Stimulated activated CD4-positive, alpha-beta T cell treated with anti-CD3 and anti-CD28 coated beads, Interleukin-2, amount 100 ng/mL, for 48 hours (primary cell): ENCODE measurements at places on chromosomes 2 and 18.

DNA sequence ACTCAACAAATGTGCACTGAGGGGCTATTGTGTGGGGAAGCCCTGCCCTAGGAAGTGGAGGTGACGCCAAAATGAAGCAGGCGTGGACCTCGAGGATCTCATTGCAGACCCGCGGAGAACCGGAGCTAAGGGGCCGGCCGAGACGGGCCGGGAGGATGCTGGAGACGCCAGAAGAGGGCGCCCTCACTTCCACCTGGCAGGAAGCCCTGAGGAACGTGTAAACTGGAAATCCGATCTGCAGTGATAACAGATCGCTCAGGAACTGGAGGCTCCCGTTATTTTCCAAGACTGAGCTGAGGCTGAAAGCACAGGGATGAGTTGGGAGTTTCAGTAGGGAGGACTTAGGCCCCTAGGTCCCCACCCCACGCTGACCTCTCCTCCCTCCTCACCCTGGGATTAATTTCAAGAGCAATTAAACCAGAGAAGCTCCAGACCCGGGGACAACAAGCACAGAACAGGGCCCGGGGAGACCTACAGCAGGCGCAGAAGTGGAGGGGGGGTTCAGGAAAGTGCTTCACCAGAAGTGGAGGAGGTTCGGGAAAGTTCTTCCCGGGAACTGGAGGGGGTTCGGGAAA is 7.7 kb upstream of the COL6A3 start:
- DNase-seq = peak; percentile 86

GRCh38 chr2:33307659-33308270 is 168.7 kb upstream of the RASGRP3 start:
- DNase-seq = no peak

GRCh38 chr2:99524056-99524455 is 34.2 kb upstream of the REV1 start:
- no peak for DNase-seq

DNA sequence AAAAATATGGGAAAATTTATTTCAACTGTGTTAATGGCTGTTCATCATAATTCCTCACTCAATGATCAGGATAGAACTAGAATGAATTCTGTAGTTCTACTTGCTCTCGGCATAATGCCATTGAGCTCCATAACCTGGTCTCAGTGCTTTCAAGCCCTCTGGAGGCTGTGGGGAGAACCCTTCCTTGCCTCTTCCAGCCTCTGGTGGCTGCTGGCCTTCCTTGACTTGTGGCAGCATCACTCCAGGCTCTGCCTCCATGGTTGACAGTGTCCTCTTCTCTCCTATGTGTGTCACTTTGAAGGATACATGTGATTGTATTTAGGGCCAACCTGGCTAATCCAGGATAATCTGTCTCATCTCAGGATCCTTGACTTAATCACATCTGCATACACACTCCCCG is 26.9 kb upstream of the CABYR start:
- DNase-seq = no peak

DNA sequence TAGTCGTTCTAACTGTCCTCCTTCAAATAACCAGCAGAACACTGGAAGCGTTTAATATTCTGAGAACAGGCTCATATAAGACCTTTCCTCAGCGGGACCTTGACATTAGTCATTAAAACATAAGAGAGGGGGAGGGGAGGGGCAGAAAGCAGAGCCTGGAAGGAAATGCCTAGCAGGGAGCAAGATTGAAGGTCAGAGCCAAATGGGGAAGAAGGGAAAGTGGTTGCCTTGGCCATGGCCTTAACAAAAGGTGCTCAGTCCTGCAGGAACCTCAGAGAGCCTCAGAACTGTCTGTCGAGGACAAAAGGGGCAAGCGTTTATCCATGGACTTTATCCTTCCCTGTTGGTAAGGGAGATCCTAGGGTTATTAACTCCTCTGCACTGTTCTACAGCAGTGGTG is 856 bp upstream of the PLA2R1 start:
- no peak for DNase-seq

DNA sequence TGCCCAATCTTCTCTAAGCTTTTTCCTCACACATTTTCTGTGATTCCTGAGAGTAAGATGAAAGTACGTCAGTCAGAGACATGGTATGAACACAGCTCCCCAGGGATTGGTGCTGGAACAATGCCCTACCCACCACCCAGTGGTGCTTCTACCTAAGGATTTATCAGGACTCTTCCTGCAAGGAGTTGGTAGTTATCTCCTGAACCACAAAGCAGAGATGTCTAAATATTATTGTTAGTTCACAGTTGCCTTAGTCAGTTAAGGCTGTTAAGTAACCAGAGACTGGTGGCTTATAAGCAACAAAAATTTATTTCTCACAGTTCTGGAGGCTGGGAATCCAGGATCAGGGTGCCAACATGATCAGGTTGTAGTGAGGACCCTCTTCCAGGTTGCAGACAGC is 60.3 kb upstream of the CCDC85A start:
- no peak for DNase-seq

DNA sequence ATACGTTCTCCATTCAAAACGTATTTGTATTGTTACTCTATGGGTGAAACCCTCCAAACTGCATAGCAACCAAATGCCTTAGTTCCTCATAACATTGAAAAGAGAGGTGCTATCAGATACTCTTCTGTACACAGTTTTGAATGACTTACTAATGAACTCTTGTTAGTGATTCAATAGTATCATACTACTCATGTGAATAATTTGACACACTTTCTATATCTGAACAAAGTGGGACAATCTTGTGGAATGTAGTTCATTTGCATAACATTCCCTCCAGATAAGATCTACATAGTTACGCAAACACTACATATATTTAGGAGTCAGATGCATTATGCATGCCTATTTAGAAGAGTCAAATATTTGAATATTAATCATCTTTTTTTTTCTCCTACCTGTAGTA is 232.0 kb upstream of the NRXN1 start:
- no peak for DNase-seq

GRCh38 chr2:238603596-238603995 is 176.9 kb downstream of the ASB1 start:
- DNase-seq = no peak

DNA sequence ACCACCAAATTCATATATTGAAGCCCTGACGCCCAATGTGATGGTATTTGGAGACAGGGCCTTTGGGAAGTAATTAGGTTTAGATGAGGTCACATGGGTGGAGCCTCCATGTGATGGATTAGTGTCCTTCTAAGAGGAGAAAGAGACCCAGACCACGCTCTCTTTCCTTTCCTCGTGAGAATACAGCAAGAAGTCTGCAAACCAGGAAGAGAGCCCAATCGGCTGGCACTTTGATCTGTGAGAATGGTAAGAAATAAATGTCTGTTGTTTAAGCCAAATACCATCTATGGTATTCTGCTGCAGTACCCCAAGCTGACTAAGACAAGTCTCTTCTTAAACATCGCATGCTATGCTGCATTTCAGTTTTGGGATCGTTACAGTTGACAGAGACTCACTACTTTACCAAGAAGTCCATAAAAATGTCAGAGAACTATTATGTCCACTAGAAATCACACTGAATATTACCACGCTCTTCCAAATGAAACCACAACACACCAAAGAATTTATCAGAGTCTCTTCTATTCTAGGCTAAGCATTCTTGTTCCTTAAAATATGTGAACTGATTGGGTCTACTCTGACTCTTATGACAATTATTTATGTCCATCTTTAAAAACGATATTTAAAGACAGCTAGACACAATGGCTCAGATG is 48.5 kb downstream of the LPIN2 start:
- DNase-seq = no peak

- DNase-seq = no peak
These were observed 19.4 kb upstream of the SP5 start for GRCh38 chr2:170695521-170696410.

GRCh38 chr2:2291500-2292260 is 39.4 kb downstream of the MYT1L start:
- no peak for DNase-seq

DNA sequence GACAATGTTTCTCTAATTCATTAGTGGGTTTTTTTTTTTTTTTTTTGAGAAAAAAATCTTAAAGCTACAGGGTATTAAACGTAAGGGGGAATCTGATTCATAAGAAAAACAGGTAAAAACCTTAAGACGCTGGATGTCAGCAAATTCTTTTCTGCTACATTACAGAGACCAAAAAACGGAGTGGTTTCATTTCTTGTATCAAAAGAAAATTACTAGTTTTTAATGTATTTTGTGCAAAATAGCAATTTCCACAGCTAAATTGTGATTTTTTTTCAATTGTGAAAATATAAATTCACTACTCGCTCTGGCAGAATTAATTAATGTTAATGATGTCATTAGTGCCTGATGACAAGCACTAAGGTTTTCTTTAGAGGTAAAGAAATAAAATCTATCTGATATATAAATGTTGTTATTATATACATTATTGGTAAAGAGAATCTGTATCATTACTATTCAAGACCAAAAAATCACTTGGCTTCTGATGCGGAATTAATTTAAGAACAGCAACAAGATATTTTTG is 9.9 kb downstream of the OTX1 start:
- DNase-seq = no peak

GRCh38 chr2:219662566-219662965 is 35.1 kb downstream of the SLC4A3 start:
- DNase-seq = no peak

DNA sequence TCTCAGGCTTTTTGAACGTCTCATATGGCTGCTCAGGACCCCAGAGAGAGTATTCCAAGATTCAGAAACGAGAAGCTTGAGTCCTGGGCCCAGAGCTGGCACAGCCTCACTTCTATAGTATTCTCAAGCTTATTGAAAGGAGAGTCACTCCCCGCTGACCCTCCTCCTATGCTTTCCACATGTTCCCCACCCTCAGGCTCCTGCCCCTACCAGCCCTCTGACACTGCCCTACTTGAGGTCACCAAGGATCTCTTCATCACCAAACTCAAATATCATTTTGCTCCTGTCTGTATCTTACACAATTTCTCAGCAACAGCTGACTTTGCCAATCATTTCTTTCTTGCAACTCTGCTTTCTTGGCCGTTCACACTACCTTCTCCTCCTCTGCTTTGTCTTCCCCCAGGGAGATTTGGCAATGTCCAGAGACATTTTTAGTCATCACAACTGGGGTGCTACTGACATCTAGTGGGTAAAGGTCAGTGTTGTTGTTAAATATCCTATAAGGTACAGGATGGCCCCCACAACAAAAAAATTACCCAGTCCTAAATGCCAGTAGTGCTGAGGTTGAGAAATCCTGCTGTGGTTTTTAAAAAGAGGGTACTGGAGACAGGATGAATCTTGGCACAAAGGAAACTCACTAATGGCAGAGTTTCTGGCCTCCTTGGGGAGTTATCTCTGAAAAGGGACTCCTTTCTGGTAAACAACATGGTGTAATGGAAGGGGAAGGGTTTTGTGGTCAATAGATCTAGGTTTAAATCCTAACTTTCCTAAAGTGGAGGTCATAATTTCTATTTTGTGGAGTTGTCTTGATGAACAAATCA is 26.9 kb upstream of the INSIG2 start:
- no peak for DNase-seq

GRCh38 chr2:181348107-181348837 is 108.9 kb upstream of the ITGA4 start:
- DNase-seq = no peak

GRCh38 chr2:127649100-127649611 is 3.2 kb downstream of the GPR17 start:
- DNase-seq = no peak

DNA sequence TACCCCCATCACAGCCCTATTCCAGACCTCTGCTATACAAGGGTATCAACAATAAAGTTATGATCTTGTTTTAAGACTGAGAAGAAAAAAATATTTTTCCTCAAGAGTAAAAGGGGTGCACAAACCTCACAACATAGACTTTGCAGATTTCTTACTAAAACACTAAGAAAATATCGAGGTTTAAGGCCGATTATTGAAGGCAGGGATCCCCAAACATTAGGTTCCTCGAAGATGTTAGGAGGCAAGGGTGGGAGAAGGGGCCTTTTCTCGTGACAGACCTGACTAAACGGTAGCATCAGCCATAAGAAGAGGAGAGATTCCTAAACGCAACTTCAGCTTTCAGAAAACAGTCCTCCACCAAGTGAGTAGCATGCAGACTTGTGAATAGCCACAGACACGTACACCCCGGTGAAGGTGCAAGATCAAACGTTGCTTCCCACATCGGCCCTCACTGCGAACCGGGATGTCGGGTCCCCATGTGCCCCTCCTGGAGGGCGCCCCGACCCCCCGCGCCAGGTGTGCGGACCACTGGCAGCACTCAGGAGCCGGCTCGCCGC is 678 bp downstream of the PIAS2 start:
- DNase-seq = peak; percentile 11

DNA sequence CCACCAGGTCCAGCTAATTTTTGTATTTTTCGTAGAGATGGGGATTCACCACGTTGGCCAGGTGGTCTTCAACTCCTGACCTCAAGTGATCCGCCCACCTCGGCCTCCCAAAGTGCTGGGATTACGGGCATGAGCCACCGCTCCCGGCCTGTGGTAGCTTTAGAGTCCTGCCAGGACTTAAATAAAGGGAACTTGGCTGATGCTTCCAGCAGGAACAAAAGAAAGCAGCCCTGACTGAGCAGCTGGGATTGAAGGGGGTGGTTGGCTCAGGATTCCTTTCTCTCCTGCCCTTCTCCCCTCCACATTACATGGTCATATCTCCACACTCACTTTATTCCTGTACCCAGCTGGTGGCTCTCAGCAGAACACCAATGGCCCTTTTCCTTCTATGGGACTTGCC is 20.0 kb downstream of the EFHD1 start:
- no peak for DNase-seq

- no peak for DNase-seq
These were observed 41.3 kb upstream of the GBX2 start for GRCh38 chr2:236209535-236209934.

GRCh38 chr2:238055841-238056240 is 5.0 kb upstream of the SCLY start:
- no peak for DNase-seq

DNA sequence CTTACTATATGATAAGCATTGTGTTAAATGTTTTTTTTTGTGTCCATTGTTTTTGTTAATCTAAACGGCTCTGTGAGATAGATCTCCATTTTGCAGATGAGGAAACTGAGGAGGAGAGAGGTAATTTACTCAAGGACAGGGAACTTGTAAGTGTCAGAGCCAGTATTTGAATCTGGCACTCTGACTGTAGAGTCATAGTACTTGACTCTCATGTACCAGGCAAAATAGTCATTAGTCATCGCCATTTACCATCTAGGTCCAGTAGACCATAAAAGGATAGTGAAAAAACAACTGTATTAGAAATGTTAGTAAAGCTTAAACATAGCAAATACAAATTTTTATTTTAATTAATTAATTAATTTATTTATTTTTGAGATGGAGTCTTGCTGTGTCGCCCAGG is 4.8 kb downstream of the PSMD14 start:
- no peak for DNase-seq

- DNase-seq = no peak
These were observed 2159.1 kb upstream of the CELF4 start for GRCh38 chr18:39724652-39725051.

- DNase-seq = peak; percentile 53
These were observed 71.0 kb upstream of the ITM2C start for GRCh38 chr2:230793572-230794359.

DNA sequence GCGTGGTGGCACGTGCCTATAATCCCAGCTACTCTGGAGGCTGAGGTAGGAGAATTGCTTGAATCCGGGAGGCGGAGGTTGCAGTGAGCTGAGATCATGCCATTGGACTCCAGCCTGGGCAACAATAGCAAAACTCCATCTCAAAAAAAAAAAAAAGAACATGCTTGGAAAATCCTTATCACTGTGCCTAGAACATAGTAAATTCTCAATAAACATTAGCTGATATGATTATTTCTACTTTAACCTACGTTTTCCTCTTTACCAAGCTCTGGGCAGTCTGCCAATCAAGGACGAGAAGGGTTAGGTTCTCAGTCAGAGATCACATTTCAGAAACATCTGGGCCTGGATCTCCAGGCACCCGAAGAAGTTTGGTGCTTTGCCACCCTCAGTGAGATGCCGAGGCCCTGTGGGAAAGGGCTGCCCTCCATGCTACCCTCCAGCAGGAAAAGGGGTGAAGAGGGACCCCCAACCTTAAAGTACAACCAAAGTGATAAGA is 107.7 kb downstream of the BCL11A start:
- no peak for DNase-seq
